ENCODE measurements at places on chromosomes 13 and 19. TPM values are rescaled to one million over a fixed set of nuclear protein-coding genes. Genes with fewer than 3 reads are reported as not detected.
A peak's percentile ranks its signal among the peaks of the same experiment; 100 is the strongest.

The BEST2 gene
- polyA plus RNA-seq: 0.10 TPM

The NALCN gene
- polyA plus RNA-seq: 1.2 TPM

DNA sequence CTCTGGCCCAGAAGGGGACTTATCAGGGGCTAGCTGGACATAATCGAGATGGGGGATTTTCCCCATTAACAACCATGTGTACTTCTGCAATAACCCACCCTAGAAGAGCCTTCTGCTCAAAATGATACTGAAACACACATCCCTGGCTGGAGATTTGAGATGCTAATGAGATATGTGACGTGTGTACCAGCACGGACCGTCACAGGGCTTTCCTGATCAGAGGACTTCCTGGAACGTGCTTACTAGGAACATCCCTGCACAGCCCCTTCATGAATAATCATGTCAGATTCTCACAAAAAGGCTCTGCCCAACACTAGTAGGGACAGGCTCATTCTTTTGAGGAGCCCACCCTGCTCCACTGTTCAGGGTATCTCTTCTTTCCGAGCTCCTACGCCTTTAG is 6.5 kb upstream of the ERVV-1 start:
- no peak for DNase-seq

DNA sequence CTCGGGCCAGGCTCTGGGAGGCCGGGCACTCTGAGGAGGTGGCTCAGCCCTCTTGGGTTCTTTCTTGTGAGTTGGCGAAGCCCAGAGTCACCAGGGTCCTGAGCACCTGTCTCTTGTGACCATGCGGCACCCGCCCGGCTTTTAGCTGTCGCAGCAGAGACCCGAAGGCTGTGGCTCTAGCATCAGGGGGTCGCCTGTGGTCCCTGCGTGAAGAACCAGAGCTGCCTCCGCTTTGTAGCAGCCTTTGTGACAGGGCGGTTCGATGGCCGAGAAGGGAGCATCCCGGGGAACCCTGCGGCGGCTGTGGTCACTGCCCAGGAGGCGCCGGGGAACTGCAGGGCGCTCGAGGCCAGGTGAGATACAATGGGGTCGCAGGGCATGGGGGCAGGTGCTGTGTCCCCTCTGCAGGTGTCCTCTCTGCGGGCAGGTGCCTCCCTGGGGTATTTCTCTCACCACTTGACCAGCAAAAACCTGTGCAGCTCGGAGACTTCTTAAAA is 10.4 kb downstream of the MCF2L start:
- DNase-seq: no peak

The RASAL3 gene
- polyA plus RNA-seq: 2.8 TPM

- no peak for DNase-seq
Measured at GRCh38 chr19:16141043-16141442, 2.4 kb upstream of the HSH2D start.

The EVI5L gene
- polyA plus RNA-seq: 9.3 TPM

The UBE2L5 gene
- polyA plus RNA-seq: 0.31 TPM

The ZNF865 gene
- 10.4 TPM for polyA plus RNA-seq

DNA sequence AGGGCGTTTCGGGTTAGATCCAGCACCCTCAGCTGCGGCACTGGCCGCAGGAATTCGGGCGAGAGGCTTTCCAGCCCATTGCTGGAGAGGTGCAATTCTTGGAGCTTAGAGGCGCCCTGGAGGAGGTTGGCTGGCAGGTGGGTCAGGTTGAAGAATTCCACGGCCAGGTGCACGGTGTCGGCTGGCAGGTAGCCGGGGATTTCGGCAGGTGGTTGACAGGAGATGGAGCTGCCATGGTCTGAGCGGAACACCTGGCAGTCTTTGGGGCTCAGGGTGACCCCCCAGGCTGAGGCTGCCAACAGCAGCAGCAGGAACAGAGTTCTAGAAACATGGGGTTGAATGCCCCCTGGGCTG is 1.3 kb downstream of the LRG1 start:
- DNase-seq: no peak

DNA sequence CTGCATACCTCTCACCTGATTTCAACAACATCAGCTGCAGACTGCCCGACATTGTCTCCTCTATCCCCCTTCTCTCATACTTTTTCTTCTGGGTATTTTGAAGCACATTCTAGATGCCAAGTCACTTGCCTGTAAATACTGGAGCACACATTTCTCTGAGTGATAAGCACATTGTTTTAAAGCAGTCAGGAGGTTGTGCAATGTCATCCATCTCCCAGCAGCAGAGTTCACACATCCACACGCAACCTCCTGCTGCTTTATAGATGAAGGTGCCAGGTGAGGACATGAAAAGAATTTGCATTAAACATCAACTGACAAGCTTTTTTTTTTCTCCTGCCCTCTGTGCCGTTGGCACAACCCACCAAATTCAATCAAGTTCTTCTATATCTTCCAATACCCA is 5.5 kb downstream of the UPK1A start:
- DNase-seq: peak; percentile 33

The EXOC3L2 gene
- polyA plus RNA-seq: 1.7 TPM

The IZUMO2 gene
- not detected for polyA plus RNA-seq

The TNFSF13B gene
- polyA plus RNA-seq: 2.9 TPM

GRCh38 chr13:112219740-112220139 is 152.8 kb downstream of the SOX1 start:
- DNase-seq: no peak

GRCh38 chr13:113888701-113889330 is 24.9 kb upstream of the GAS6 start:
- no peak for DNase-seq

The TEKTIP1 gene
- polyA plus RNA-seq: 3.2 TPM

DNA sequence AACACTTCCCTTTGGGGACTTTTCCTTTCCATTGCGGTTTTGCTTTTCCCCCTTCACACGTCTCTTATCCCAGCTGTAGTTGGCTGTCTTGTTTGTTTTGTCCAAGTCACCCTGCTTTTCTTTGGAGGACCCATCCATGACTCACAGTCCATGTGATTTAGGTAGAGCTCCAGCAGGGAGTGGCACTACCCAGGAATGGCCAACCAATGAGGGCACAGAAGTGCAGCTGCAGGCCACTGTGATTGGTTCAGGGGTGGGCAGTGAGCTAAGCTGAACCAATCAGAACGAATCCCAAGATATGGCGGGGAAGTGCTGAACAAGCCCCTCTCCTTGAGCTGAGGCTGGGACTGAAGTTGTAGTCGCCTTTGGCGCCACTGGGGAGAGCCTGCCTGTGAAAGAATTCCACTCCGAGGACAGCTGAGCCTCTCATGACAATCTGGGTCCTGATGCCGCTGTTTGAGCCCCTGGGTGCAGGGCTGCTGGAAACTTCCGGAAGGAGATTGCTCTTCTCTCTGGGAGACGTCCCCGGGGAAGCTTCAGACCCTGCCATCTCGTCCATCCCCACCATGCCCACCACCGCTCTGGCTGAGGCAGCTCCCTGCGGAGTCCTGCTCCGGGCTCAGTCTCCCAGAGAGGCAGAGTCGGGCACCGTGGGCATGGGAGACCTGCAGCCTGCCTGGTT is 62.9 kb upstream of the URI1 start:
- DNase-seq: no peak

DNA sequence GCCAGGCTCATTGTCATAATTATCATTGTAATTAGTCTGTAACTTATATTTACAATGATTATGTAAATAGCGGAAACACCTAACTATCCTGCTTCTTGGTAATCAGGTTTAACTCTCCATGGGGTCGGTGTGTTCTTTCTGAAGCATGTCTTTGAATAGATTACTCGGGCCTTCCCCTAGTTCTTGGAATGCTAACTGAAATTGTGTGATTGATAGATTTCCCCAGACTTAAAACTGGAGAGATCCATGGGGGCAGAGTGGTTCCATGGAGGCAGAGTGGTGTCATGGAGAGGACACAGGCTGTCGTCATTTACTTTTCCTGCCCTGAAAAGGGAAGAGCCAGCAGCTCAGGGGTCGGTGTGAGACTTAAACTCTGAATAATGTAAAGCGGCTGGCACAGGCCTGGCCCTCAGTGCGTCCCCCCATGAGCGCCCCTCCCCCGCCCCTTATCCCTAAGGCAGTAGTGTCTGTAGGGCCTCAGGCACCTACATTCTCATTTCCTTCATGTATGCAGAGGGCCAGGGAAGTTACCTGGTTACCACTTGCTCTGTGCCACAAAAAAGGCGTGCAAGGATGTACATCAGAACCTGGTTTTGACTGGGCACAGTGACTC is 225.1 kb downstream of the TM9SF2 start:
- DNase-seq: no peak

DNA sequence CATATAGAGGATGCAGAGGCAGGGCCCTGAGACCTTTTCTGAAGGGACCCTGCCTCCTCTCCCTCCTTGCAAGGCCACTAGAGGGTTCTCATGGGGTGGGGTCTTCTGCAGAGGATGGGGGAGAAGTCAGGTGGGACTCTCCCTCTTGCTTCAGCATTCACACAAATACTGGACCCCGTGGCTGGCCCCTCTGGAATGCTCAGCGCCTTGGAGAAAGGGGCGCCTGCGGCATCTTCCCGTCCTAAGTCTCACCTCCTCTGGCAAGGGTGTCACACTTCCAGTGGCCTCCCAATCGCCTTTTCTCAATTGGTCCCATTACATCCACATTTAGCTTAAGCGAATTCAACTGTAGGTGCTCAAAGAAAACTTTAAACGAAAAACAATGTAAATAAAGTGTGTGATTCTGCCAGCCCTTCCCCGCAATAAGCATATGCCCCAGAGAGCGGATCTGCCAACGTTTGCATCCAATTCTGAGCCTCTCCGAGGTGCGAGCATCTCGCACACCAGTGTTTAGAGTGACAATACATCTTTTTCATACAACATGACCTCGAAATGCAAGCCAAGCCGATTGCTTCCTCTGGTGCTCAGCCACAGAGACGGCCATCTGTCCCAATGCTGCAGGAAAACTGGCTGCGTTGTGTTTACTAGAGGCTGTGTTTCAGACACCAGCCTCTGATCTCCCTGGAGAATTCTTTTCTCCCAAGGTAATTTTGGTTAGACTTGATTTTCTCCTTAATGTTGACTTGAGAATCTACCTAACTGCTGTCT is 69.1 kb upstream of the WASF3 start:
- no peak for DNase-seq

- no peak for DNase-seq
Measured at GRCh38 chr13:83350569-83350968, 531.7 kb downstream of the SLITRK1 start.

DNA sequence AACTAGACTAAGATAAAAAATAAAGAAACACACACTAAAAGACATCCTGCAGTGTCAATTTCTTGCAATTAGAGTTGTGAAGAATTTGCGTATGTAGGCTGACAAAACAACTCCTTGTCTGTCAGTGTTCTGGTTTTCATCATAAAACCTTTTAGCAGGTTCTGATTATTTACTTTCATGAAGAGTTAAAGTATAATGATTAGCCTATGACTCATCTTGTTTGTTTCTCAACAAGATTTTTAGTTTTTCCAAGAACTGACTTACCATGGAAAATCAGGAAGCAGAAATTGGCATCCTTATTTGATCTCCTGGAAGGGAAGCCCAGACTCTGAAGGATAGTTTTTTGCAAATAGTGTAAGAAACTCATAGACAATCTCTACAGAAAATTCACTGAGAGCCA is 848.7 kb upstream of the PCDH9 start:
- no peak for DNase-seq

The OXGR1 gene
- polyA plus RNA-seq: 0.88 TPM

The PABPC3 gene
- 0.51 TPM for polyA plus RNA-seq

DNA sequence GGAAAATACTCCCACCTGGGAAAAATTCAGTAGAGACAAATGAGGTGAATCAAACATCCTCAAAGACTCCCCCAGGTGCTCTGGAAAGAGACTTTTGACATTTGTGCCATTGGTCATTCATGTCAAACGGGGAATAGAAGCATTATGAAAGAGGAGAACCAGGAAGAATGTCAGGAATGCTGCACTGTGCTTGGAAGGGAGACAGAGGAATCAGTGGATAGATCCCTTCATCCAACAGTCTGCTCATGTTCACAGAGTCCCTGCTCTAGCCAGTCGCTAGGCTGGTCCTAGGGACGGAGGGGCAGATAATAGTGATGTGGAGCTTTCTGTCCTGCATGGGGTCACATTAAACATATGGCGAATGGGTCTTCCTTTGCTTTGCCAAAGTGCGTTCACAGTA is 384.4 kb downstream of the FGF9 start:
- DNase-seq: no peak

The ZNF723 gene
- not detected for polyA plus RNA-seq

GRCh38 chr13:67735651-67736050 is 505.5 kb upstream of the PCDH9 start:
- no peak for DNase-seq

DNA sequence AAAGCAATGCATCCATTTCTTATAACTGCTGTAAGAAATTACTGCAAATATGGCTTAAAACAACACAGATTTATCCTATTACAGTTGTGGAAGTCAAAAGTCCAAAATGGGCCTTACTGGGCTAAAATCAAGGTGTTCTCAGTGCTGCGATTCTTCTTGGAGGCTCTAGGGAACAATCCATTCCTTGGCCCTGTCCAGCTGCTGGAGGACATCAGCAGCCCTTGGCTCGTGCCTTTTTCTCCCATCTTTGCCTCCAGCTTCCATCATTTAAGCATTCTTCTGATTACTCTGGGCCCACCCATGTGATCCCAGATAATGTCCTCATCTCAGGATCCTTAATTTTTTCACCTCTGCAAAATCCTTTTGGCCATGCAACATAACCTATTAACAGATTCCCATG is 607.1 kb downstream of the DCT start:
- no peak for DNase-seq

DNA sequence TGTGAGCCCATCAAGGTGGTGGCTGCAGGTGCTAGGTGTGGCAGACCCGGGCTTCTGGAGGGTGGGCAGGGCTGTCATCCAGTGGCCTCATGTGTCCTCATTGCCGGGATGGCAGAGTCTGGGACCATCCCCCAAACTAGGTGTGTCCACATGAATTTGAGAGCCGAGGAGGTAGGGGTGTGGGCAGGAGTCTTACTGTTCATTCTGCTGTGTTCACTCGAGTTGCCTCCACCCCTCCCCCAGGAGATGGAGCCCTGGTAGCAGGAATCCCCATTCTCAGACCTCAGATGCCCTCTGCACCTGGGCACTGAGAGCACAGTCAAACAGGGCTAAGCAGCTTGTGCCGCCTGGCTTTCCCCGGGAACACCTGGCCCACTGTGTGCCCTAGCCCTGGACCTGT is 22.4 kb downstream of the NAXD start:
- no peak for DNase-seq

The CRX gene
- 0.09 TPM for polyA plus RNA-seq

DNA sequence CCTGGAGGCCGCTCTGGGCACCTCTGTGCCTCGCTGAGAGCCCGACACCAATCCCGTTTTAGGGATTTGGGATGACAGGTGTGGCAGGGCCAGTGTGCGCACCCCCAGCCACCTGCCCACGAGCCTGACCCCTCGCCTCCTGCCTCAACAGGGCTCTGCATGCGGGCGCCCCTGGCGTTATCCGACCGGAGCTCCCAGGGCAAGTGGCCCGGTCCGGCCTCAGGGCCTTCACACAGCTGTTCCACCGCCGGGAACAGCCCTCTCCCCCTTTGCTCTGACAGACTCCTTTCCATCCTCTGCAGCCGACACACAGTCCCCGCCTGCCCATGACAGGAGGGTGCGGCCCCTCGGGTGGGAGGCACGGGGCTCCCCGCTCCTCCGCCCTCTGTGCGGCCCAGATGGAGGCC is 7.1 kb upstream of the WDR18 start:
- DNase-seq: no peak

Data from large intestine (tissue), 12 donors.